ENCODE measurements at places on chromosomes 2 and 18. TPM values are rescaled to one million over a fixed set of nuclear protein-coding genes. Genes with fewer than 3 reads are reported as not detected.

DNA sequence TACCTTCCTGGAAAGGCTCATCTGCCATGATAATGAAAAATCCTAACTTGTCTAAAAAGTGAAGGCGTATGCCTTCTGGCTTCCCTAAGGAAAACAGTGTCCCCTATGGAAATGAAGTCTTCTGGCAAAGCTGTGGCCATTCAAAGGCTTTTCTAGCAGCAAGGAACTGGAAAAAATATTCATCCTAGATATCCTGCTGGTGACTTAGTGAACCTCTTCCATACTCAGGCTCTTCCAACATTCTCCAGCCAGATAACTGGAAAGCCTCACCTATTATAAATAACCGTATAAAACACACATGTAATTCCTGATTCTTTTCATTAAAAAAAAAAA lies 84.7 kb downstream of the RBMS1 start:
- no peak for DNase-seq
- peak overlapping the region; percentile 83 for H3K4me3 ChIP-seq
- H3K36me3 ChIP-seq: no peaks in the 10 kb centered on the region
- no peak overlapping the region for H3K27ac ChIP-seq

GRCh38 chr2:127125821-127126220 lies 18.9 kb upstream of the BIN1 start:
- no peak for DNase-seq
- H3K4me3 ChIP-seq: no peak overlapping the region
- H3K36me3 ChIP-seq: no peaks in the 10 kb centered on the region
- peaks cover 20% of the 10 kb centered on the region for H3K27me3 ChIP-seq
- H3K4me1 ChIP-seq: no peaks in the 10 kb centered on the region

GRCh38 chr2:205290299-205290698 lies 392.0 kb upstream of the NRP2 start:
- no peaks in the 10 kb centered on the region for H3K27me3 ChIP-seq
- no peak overlapping the region for H3K4me3 ChIP-seq
- no peak for DNase-seq
- no peaks in the 10 kb centered on the region for H3K36me3 ChIP-seq
- H3K27ac ChIP-seq: no peak overlapping the region

GRCh38 chr2:3648652-3649177 lies 9.3 kb upstream of the ALLC start:
- no peak for DNase-seq
- peaks cover 8% of the 10 kb centered on the region for H3K27me3 ChIP-seq
- no peak overlapping the region for H3K4me3 ChIP-seq
- H3K4me1 ChIP-seq: peaks cover 3% of the 10 kb centered on the region
- no peak overlapping the region for H3K27ac ChIP-seq

DNA sequence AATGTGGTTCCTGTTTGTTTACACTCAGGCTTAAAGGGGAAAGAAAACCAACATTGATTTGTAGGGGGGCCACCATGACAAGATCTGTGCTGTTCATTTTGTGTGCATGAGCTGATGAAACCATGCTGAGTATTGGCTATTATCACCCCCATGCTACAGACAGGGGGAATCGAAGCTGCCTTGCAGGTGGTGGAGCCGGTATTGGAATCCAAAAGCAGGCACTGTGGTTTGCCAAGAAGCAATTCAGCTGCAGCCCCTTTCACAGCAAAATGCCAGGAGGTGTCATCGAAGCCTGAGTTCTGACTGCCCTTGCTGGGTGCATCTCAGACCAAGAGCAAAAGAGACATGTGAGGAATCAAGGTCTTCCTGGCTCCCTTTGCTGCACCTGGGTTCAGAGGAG lies 221.9 kb downstream of the UXS1 start:
- H3K4me1 ChIP-seq: no peaks in the 10 kb centered on the region
- DNase-seq: no peak

DNA sequence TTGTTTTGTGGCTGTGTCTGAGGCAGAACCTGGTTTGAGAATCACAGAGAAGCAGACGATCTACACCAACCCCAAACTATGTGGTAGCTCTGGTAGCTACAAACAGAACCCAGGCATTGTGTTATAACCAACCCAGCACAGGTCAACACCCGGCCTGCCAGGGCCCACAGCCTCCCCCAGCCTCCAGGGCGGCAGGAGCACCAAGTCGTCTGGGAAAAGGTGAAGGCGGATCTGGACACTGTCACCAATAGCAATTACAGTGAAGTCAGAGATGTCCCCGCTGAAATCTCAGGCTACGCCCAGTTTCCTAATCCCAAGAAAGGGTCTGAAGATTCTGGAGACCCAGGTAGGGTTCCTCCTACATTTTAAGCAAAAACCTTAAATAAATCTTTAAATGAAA lies 3.6 kb downstream of the HJURP start:
- H3K27ac ChIP-seq: no peak overlapping the region
- DNase-seq: no peak
- peaks cover 2% of the 10 kb centered on the region for H3K4me1 ChIP-seq

DNA sequence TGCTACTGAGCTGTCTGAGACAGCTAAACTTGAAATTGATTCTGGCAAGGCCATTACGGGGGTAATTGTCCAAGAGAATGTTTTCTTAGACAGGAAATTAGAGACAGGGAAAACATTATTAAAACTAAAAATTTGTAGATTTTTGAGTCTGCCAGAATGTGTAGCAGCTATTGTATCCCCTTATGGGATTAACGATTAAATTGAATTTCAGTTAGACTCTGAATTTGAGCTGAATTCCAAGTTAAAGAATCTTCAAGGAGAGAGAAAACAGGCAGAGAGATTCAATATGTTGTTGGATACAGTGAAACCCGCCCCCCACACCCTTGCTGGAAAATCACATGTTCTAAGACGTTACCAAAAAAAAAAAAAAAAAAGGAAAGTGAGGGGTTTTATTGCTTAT lies 32.7 kb upstream of the CCDC68 start:
- no peak for DNase-seq
- H3K4me1 ChIP-seq: no peaks in the 10 kb centered on the region
- H3K36me3 ChIP-seq: no peaks in the 10 kb centered on the region
- H3K4me3 ChIP-seq: no peak overlapping the region

DNA sequence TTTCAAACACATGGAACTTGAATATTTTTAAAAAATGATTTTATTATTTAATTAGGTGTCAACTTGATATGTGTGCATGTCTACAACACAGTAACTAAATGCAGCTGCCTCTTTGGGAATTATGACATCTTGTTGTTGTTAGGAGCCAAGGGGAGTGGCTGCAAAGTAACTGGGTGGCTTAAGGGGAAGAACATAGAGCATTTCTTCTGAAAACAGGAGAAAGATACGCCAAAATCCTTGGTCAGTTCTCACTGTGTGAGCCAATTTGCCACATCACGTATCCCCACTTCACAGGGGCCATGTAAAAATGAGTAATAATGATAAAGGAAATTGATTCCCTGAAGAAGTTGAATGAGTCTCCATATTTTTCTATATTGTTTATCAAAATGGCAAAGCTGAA lies 309.8 kb upstream of the COL3A1 start:
- H3K36me3 ChIP-seq: no peaks in the 10 kb centered on the region
- DNase-seq: no peak
- H3K27ac ChIP-seq: no peak overlapping the region
- H3K4me3 ChIP-seq: no peak overlapping the region
- H3K27me3 ChIP-seq: no peaks in the 10 kb centered on the region

The GKN2 gene
- total RNA-seq: not detected

The DSG4 gene
- not detected for total RNA-seq

The USP37 gene
- 24.0 TPM for total RNA-seq

The SLC5A7 gene
- not detected for total RNA-seq

The EFEMP1 gene
- 2.4 TPM for total RNA-seq
